Effector memory CD8-positive, alpha-beta T cell (primary cell): ENCODE measurements at places on chromosomes 6 and 20.

GRCh38 chr20:49133571-49133970 is 54.6 kb downstream of the STAU1 start:
- DNase-seq: no peak

DNA sequence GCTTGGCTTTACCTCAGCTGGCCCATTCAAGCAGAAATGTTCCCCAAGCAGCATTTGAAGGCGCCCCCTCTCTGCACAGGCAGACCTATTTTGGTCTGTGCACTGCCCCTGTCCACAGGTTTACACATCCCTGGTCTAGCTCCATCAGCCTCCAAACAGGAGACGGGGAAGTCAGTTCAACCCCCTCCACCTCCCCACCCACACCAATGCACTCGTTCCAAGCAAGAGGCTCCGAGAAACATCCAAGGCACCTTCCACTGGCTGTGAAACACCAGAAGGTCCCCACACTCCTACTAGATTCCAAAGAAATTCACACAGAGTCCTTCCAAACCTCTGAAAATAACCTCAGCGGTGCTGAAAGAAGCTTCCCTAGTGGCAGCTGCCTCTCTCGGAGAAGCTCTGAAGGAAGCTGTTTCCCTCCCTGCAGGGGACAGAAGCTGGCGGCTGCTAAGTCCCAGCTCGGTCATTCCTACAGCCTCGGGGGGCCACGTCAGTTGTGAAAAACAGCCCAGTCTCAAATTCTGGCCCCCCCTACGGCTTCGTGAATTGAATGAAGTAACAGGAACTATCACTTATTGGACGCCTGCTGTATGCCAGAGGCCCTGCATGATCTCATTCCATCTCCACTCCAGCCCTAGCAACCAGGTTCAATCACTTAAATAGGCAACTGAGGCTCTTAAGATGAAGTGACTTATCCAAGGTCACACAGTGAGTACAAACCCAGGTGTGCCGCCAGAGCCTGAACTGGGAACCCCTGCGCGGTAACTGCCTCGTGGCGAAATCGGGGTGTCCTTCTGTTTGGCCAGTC is 815 bp downstream of the SPATA2 start:
- peak; percentile 15 for DNase-seq

GRCh38 chr6:125013938-125014660 is 51.9 kb downstream of the RNF217 start:
- no peak for DNase-seq

DNA sequence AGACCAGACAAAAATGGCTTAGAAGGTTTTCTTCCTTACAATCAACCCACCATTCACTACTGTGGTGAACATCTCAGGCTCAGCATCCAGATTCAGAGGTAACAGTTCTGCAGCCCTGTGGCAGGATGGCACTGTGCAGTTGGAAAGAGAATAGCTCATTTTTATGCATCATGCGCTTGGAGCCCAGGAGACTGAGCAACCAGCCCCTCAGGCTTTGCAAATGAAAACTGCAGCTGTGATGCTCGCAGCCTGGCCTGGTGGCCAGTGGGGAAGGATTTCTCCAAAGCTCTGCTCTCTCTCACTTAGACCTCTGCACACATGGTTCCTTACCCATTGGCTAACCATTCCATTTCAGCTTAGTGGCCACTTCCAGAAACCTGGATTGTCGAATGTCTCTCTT is 45.8 kb downstream of the GABRR2 start:
- no peak for DNase-seq

DNA sequence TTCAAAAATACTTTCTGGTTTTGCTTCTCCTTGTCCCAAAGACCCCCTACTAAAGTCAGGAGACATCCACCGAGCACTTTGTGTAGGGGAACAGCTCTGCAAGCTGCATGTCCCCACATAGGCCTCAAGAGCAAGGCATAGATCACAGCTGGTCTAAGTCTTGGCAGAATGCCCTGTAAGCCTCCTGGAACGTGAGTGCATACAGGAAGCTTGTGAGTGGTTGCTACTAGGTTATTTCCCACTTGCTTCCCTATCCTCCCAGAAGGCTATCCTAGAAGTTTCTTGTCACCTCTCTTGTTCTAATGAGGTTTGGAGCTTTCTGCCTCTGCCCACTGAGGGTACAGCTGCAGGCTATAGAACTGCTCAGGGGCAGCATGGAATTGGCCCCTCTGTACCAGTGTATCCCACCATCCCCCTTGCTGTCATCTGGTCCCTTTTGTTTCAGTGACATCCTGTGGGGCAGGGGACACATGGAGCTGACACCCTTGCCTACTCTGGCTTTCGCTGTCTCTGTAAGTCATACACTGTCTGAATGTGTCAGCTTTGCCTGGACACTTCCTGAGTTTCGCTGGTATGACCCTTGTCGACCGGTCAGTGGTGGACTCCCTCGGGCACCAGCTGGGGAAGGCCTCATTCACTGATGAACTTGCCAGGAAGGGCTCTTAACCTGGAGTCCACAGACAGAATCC is 35.6 kb upstream of the KCNK16 start:
- DNase-seq: no peak
